Right lobe of liver (tissue), 6 donors: ENCODE measurements at places on chromosomes 11 and 22. TPM values are rescaled to one million over a fixed set of nuclear protein-coding genes. Genes with fewer than 3 reads are reported as not detected.

ZBTB16 gene
- 150 TPM for total RNA-seq

GRCh38 chr11:101812546-101812945 is 102.3 kb upstream of the CEP126 start:
- DNase-seq, result no peak

DNA sequence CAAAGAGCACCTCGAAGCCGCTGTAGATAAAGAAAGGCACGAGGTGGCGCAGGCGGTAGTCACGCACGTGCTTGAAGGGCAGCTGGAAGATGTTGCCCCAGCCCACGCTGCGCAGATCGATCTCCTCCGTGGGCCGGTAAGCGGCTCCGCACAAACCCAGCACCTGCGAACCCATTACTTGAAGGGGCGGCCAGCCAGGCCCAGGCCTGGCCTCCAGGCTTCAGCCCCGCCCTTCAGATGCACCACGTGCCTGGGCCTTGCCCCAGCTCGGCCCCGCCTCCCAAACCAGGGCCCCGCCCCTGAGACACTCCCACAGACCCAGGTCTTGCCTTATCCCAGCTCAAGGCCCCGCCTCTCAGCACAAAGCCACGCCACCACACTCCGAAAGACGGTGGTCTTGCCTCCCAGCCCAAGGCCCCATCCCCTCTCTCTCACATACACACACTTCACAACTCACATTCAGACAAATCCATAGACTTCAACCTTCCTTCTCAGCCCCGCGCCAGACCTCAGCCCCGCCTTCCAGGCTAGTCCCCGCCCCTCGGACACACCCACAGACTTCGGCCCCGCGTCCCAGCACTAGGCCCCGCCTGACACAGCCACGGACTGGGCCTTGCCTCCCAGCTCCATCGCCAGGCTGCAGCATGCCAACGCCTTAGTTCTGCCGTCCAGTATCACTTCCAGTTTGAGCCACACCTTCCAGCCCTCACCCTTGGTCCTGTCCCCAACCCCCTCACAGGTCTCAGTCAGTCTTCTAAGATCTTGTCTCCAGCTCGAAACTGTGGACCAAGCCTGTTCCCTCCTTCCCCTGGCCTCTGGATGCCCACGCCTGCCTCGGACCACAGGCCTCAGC is 7.0 kb downstream of the UNC93B1 start:
- DNase-seq, result no peak

OR4C13 gene
- not detected for total RNA-seq

DNA sequence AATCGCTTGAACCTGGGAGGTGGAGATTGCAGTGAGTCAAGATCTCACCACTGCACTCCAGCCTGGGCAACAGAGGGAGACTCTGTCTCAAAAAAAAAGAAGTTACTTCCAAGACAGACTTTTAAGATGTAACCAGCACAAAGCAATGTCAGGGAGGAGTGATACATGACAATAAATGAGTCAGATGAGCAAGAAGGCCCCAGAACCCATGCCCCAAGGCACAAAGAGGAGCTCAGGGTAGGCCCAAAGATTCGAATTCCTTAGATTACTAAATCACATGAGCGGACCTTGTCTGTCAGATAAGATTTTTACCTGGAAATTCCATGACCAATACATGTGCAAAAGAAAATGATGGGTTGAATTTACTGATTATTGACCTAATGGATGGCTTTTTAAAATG is 10.5 kb upstream of the JHY start:
- no peak for DNase-seq

GRCh38 chr11:114796954-114797721 is 118.8 kb downstream of the NXPE2 start:
- no peak for DNase-seq

OR5AS1 gene
- total RNA-seq, result not detected

DNA sequence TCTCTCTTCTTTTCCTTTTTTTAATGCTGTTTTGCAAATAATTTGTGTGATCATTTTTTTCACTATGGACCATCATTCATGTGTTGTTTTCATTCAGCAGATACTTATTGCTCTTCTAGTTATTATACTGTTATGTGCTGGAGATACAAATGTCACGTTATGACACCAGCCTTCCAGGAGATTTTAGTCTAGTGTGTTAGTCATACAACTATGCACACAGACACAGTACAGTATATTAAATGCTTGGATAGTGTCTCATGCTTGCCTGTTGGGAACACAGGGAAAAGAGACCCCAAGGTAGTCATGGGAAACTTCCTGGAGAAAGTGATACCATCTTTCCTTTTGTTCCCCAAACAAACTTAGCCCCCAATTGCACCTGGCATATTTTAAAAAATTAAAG is 116.1 kb downstream of the UVRAG start:
- no peak for DNase-seq

GRCh38 chr22:45296628-45297297 is 12.0 kb downstream of the UPK3A start:
- DNase-seq, result no peak

DNA sequence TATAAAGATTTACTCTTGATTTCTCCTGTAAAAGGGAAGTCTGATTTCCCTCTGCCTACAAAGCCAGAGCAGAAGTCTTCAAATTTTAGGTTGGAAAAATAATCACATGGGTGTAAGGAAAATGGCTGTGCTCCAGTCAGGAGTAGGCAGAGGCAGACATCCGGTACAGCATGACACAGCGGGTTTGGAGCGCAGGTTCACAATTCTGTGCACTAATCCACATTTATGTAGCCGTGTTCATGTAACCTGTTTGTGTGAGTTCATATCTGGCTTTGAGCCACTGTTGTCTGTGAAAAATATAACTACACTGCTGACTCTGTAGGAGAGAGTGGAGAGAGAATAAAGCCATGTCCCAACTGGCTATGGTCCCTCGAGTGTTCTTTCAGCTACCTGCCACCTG is 248.0 kb downstream of the CASP12 start:
- no peak for DNase-seq

- DNase-seq, result no peak
Observed at GRCh38 chr11:61969838-61970662, 2.6 kb upstream of the FTH1 start.

DNA sequence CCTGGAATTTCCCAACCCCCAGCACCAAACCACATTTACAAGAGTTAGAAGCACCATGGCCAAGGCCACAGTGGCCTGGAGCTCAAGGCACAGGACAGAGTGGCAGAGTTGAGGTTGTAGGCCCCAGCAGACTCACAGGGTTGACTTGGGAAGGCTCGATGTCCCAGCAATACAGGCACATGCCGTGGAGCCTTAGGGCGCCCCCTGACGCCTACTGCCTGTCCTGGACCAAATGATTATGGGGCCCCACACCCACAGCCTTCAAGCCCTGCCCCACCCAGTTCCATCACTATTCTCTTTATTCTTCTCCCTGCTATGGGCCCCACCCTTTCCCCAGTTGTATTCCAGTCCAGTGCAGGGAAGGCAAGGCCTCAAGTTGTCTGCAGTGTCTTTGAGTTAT is at the start of gene CCDC179:
Gene CCDC179, minus strand, starts transcription at position 234 of the 400 bp plus-strand sequence. Its CDS starts 53 bp downstream, at position 181.
- no peak for DNase-seq

DNA sequence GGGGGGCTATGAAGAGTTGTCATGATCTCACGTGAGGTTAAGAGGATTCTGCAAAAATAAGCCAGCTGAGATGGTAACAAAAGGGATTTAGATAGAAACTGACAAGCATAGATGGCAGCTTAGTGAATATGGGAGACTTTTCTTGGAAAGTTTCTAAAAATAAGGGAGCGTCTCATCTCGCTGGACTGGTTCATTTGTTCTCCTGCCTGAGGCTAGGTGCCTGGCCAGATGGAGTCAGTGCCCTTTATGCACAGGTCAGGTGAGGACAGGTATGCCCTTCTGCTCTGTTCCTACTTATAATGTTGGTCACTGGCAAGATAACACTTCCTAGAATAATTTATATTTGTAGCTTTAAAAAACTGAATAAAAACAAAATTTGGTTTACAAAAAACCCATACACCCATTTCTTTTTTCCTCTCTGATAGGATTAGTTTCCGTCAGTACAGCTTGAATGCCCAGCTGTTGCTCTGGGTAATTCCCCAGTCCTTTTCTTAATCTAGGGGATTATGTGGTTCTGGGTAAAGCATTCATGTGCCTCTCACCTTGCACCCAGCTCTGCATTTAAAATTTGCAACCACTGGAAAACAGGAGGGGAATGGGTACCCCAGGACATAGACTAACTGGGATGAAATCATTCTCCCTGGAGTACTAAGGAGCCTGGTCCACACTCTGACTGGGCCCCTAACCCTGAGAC is 90.0 kb downstream of the AMOTL1 start:
- no peak for DNase-seq

CECR2 gene
- 6.2 TPM for total RNA-seq

DNA sequence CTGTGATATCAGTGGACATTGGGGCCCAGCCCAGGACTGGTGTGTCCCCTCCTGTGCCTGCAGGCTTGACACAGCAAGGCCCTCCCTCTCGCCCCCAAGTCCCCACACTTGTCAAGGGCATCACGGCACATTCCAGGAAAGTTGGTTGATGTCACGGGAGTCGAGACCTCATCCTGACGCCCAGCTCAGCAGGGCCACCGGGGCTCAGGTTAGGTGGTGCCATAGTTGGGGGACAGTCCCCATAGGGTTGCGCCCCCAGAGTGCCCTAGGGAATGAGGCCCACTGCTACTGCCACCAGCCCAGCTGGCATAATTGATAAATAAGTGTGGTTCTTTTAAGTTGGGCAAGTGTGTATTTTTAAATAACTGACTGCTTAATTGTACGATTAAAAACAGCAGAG is 28.3 kb upstream of the GRAMD4 start:
- DNase-seq, result no peak

RPUSD4 gene
- 12.8 TPM for total RNA-seq

- DNase-seq, result no peak
Observed at GRCh38 chr11:128470081-128470480, 117.3 kb downstream of the ETS1 start.

DNA sequence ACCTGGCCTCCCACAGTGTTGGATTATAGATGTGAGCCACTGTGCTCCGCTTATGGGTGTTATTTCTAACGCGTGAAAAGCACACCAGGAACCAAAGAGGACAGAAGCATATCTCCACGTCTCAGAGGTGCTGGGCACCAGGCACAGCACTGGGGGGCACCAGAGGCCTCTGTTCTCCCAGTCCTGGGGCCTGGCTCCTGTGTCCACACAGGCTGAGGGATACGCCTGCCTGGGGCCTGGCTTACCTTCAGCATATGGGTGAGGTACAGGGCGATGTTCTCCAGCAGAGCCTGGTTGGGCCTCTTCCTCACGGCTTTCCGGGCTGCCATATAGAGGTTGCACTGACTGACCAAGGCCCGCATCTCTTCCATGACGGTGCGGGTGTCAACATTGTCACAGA is 24.7 kb upstream of the NAP1L4 start:
- DNase-seq, result no peak

DNA sequence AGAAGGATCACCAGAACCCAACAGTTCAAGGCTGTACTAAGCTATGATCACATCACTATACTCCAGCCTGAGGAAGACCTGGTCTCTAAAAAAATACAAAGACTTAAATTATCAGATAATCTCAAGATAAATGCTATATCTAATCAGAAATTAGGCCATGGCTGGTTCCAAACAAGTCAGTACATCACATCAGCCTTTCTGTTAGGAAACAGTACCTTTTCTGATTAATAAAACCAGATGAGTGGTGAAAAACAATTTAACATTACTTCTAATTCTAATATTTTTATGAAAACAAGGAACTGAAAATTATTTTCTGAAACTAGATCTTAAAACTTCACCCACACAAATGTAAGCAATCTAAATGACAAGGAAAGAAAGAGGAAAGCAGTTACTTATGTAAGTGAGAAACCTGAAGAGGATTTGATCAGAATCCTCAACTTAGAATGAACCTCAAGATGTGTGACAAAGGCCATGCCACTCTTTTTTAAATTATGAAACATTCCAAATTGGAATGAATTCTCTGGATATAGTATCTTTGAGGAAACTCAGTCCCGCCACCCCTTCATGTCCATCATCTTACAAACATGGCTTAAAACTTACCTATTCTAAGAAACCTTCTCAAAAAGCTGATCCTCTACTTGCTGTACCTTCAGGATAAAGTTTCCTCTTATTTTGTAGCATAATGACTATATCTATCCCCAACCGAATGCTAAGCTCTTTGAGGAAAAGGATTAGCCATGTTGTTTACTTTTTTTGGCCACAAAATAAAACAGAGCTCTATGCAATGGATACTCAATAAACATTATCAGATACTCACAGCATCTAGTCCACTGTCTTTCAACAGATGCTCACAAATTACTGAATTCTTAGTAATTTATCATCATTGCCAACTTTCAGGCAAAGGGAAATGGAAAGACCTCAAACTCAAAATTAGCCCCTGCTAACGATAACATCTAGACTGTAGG is 132.0 kb downstream of the MRTFA start:
- DNase-seq, result no peak

- DNase-seq, result no peak
Observed at GRCh38 chr22:20834206-20834605, 24.4 kb downstream of the PI4KA start.
